CD4-positive, alpha-beta T cell treated with Interferon alpha-2 for 1 hour (primary cell): ENCODE measurements at places on chromosomes 4 and X.

DNA sequence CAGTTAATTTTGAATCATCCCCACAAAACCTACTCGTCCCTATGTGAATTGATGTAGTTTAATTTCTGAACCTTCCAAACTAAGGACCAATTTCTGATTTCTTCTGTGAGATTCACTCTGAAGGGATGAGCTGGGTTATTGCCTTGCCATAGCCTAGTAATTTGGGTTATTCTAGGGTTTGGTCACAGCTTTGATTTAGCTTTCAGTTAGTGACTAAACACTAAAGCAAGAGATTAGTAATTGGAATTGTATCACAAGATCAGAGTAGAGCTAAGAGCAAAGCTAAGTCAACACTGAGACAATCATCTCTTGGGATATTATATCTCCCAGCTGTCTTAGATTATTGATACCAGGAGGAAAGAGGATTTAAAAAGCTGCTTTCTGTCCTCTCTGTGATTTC lies 588.0 kb downstream of the CCSER1 start:
- DNase-seq: no peak

DNA sequence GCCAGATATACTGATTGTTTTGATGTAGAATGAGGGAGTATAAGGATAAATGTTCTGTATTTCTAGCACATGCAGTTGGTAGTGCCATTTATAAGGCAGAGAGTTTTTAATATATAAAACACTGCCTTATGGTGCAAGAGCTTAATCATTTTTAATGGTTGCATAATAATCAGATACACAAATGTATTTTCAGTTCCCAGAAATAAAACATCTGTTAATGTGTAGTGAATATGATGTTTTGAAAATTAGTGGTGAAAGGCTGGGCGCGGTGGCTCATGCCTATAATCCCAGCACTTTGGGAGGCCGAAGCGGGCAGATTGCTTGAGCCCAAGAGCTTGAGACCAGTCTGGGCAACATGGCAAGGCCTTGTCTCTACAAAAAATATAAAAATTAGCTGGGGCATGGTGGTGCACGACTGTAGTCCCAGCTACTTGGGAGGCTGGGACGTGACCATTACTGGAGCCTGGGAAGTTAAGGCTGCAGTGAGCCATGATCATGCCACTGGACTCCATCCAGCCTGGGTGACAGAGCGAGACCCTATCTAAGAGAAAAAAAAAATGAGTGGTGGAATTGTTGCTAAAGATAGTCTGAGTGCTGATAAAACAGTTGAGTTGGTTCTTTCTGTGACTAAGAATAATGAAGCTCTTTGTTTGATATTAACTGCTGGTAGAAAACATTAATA lies 29.3 kb downstream of the CLCN3 start:
- no peak for DNase-seq

GRCh38 chrX:856566-857290 lies 226.1 kb downstream of the SHOX start:
- no peak for DNase-seq

DNA sequence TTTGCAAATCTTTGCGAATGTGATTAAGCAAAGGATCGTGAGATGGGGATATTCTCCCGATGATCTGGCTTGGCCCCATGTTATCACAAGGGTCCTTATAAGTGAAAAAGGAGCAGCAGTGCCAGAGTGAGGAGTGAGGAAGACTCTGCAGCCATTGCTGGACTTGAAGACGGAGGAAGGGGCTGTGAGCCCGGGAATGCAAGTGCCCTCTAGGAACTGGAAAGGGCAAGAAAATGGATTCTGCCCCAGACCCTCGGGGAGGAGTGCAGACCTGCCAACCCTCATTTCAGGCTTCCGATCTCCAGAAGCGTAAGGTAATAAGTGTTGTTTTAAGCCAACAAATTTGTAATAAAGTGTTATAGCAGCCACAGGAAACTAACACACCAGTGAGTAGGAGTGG lies 76.3 kb downstream of the EVC start:
- no peak for DNase-seq

- no peak for DNase-seq
These were observed 4.6 kb downstream of the ZNF185 start for GRCh38 chrX:152902502-152902820.

DNA sequence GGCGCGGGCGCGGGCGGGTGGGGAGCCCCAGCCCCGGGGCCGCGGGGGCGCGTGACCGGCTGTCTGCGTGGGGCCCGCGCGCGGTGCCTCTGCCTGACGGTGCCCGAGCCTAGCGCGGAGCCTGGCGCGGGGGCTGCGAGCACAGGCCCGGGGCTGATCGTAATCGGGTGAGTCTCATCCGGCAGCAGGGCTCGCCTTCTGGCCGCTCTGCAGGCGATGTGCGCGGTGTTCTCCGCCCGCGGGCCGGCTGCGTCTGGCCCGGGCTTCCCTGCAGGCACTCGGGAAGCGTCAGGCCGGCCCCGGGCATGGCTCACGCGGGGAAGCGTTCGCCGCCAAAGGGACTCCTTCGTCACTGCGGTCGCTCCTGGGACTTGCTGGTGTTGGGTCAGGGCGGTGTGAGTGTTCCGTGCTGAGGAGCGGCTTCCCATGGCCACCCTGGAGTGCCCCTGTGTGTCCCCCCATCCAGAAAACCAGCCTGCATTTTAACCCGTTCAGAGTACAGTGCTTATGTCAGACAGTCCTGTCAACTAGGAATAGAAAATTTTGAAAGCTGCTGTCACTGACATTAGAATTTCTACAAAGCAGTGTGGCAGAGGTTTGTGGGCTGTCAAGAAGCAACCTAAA lies 40.6 kb downstream of the FAM149A start:
- DNase-seq: no peak

DNA sequence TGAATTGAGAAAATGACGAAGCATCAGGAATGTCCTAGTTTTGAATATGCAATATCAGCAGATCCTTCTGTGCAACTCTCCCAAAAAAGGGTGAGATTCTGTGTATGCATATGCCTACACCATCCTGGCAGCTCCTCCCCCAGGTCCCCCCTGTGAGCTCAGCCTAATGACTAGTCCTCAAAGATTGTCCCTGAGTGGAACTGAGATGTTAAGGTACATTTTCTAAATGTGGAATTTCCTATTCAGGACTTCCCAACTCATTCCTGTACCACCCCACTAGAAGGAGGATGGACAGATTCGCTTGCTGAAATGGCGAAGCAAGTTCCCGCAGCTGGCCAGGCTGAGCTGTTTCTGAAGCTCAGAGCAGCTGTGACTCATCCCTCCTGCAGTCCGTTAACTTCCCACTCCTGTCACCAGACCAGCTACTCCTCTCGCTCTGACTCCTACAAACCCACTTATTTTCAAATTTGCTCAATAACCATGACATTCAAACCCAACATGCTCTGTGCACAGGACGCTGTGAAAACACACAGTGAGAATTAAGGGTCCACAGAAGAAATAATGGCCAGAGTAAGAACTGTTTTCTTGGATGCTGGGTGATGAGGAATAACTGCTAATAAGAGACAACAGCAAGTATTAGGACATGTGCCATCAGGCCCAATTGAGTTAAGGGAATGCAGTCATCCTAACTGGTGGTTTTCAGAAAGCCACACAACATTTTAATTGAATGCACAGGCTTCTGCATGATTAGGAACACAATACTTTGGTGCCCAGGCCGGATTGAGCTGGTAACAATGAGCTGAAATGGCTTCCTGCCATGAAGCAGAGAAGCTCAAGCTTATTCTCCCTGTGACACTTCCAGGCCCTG lies 40.0 kb upstream of the IRF2 start:
- peak; percentile 49 for DNase-seq

GRCh38 chrX:53284684-53285447 lies 3.5 kb upstream of the IQSEC2 start:
- DNase-seq: peak; percentile 59

GRCh38 chr4:110533940-110534339 lies 58.0 kb downstream of the ENPEP start:
- DNase-seq: no peak

DNA sequence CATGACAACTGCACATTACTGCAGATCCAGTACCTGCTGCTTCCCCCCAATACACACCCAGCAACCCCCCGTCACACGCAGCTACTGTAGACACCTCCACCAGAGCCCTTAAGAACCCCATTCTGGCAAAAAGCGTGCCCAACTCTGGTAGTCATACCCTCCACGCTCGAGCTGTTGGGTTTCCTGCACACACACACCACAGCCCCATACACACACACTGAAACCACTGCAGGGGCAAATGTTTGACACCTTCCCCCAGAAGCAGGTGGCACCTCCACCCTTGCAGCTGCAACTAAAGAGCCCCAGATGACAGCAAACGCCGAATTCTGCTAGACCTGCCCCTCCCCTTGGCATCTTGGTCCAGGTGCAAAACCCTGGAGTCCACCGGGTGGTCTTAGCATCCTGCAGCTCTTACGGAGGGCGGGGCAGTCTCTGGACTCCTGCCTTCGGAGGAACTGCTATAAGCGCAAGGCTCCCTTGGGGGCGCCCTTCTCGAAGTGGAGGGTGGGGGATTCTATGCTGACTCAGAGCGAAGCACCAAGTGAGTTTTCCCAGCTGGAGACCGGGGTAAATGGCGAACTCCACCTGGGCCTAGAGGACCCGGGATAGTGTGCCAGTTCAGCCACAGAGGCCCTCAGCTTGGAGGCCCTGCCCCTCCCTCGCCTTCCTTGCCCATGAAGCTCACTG lies 1.5 kb downstream of the FRMPD3 start:
- DNase-seq: peak; percentile 48

- DNase-seq: peak; percentile 53
These were observed 23.4 kb downstream of the CCNI start for GRCh38 chr4:77052352-77052751.

GRCh38 chr4:20159516-20159915 lies 92.2 kb upstream of the SLIT2 start:
- no peak for DNase-seq

GRCh38 chr4:183343730-183344129 lies 21.5 kb upstream of the CLDN24 start:
- DNase-seq: no peak

DNA sequence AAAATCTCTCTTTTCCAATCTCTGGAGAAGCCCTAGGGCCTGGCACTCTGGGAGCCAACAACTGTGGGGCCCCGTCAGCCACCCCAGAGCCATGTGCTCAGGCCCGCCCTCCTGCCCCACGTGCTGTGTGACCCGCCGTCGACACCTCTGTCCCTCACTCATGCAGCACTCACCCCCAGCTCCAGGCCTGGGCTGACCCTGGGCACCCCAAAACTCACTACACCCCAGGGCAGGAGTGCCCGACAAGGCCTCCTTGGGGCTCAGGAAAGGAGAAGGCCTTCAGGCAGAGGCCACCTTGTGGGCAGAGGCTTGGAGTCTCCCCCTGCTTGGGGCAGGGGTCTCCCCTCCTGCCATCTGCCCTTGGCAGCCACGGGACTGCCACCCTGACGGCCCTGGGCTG lies 5.7 kb downstream of the MYL5 start:
- no peak for DNase-seq

DNA sequence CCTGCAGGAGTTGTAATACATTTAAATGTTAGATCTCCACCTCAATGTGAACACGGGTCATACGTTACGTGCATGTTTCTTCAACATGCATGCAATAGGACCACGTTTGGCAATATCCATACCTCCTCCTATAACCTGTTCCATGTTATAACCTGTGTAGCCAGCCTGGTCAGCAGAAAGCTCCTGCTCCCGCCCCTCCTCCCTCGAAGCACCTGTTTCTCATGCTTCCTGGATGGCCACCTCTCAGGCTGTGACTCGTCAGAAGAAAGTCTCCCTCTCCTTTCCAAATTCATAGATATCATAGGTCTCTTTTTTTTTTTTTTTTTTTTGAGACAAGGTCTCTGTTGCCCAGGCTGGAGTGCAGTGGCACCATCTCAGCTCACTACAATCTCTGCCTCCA lies 96.5 kb downstream of the HMX1 start:
- no peak for DNase-seq

DNA sequence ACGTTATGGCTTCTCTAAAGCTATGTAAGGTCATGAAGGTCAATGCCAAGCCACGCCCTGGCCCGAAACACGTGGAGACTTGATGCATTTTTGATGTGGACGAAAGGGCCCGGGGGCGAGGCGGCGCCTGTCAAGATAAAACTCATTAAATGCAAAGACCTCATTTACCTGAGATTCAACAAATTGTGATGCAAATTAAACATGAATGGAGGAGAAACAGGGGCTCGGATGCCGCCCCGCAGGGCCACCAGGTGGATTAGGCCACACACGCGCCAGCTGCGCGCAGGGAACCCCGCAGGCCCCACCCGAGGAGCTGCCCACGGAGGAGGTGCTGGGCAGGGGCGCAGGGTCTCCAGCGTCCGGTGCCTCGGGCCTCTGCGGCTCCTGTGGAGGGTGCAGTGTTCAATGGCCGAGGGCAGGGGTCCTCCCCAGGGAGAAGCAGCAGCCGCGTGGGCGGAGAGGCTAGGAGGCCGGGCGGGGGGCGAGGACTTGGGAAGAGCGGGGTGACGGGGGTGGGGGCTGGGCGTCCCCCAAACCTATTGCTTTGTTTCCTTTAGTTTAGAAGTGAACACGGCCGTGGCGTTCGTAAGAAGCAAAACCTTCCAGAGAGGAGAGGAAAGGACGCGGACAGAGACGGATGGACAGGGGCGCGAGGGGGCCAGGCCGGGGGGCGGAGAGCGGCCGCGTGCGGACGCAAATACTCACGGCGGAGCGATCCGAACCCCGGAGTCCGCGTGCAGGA lies 40.4 kb downstream of the CPLX1 start:
- DNase-seq: no peak

DNA sequence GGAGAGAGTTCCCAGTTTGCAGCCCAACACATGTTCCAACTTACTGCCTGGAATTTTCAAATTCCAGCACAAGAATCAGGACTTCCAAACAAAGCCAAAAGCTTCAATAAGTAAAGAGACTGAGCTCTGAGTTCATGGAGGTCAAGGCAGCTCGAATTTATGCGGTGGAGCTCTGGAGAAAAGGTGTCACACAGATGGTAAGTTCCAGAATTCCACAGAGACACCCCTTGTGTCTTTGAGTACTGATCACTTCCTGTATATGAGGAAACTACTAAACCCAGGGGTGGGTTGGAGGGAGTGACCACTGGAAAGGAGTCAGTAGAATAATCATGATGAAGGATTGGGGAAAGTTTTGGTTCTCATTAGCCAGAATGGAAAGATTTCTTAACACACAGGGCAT lies 118.5 kb upstream of the GUCY1A1 start:
- DNase-seq: no peak

DNA sequence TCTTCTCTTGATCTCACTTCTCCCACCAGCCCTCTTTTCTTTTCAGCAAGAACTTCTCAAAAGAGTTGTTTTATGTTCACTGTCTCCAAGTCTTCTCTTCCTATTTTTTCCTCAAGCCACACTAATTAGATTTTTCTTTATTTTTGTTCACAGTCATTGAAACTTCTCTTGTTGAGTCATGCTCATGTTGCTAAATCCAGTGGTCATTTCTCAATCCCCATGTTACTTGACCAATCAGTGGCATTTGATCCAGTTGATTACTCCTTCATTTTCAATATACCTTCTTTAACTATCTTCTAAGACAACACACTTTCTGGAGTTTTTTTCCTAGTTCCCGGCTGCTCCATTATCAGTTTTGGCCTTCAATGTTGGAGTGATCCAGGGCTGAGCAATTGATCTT lies 103.1 kb upstream of the LSM6 start:
- no peak for DNase-seq

GRCh38 chrX:10119399-10119990 lies 37.3 kb upstream of the CLCN4 start:
- peak; percentile 81 for DNase-seq
